ENCODE measurements at places on chromosomes 13 and 19. TPM values are rescaled to one million over a fixed set of nuclear protein-coding genes. Genes with fewer than 3 reads are reported as not detected.

DNA sequence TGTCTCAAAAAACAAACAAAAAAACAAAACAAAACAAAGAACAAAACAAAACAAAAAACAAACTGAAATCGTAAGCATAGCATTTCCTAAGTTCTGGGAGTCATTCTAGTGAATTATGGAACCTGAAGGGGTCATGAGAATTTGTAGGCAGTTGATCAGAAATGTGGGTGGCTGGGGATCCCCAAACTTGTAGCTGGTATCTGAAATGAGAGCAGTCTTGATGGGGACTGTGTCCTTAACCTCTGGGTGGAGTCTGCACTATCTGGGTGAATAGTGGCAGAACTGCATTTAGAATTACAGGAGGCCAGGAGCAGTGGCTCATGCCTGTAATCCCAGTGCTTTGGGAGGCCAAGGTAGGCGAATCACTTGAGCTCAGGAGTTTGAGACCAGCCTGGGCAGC lies 6.1 kb downstream of the CLEC4G start:
- DNase-seq = no peak

DNA sequence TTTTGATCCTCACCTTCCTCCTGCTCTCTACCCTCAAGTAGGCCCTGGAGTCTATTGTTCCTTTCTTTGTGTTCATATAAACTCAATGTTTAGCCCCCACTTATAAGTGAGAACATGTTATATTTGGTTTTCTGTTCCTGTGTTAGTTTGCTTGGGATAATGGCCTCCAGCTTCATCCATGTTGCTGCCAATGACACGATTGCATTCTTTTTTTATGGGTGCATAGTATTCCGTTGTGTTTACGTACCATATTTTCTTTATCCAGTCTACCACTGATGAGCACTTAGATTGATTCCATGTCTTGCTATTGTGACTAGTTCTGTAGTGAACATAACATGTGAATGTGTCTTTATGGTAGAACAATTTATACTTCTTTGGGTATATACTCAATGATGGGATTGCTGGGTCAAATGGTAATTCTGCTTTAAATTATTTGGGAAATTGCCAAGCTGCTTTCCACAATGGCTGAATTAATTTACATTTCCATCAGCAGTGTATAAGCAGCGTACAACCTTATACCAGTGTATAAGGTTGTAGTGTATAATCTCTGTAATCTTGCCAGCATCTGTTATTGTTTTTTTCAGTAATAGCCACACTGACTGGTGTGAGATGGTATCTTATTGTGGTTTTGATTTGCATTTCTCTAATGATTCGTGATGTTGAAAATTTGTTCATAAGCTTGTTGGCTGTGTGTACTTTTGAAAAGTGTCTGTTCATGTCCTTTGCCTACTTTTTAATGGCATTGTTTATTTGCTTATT lies 288.9 kb downstream of the KCNRG start:
- no peak for DNase-seq

- DNase-seq = no peak
Measured at GRCh38 chr13:27535546-27535945, 84.8 kb downstream of the LNX2 start.

DNA sequence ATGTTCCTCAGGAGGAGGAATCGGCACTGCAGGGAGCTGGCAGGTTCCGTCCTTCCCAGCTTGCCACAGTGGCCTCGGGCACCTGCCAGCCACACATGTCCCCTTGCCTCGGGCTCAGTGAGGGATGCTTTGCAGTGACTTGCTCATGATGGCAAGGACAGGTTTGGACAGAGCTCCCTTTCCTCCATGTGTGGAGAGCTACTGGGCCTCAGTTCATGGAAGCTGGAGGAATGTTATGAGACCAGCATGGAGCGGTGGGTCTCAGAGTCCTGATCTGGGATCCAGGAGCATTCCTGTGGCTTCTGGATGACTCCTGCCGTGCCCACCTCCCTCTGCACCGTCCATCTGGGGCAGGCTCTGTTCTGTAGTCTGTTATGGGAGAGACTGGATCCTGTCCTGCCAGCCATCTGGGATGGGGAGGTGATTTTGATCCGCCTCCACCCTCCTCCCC lies 59.2 kb downstream of the SIPA1L3 start:
- DNase-seq = no peak

GRCh38 chr19:7000333-7000732 lies 20.9 kb downstream of the MBD3L2B start:
- no peak for DNase-seq

DNA sequence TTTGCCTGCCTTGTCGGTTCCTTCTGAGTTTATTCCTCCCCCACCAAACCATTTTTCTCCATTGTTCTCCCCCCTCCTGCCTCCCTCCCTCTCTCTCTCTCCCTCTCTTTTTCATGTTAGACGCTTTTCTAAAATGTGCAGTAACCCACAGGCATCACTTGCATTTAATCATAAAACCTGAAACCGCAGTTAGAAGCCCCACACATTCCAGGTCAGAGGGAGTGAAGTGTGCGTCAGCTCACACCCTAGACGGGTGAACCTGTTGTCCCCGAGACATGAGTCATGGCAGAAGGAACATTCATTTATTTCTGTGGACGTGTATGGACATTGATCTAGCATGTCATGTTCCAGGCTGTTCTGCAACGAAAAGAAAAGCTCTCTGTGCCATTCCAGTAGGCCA lies 19.9 kb downstream of the ONECUT3 start:
- no peak for DNase-seq

DNA sequence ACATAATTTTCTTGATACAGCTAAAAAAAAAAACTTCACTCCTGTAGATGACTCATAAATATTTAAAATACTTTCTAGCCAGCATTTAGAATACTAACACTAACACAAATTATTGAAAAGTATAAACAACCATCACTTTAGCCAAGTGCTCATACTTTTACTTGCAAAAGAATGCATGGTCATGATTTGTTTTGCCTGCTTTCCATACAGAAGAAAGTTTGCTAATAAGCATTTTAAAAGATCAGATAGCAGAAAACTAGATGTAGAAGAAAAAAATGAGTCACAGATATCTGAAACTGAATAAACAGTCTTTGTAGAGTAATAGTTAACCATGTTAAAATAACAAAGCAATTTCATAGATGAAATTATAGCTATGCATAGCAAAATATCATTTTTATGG lies 2280.4 kb upstream of the PCDH20 start:
- no peak for DNase-seq

- DNase-seq = peak; percentile 59
Measured at GRCh38 chr13:62387647-62388046, 972.0 kb upstream of the PCDH20 start.

- no peak for DNase-seq
Measured at GRCh38 chr19:31154021-31154420, 195.2 kb downstream of the TSHZ3 start.

GRCh38 chr13:112940236-112940635 lies 28.8 kb upstream of the MCF2L start:
- peak; percentile 75 for DNase-seq

- peak; percentile 31 for DNase-seq
Measured at GRCh38 chr19:45553464-45553863, 31.1 kb downstream of the OPA3 start.

- no peak for DNase-seq
Measured at GRCh38 chr13:50094615-50095293, 79.5 kb downstream of the KCNRG start.

GRCh38 chr13:100387416-100387815 lies 201.2 kb downstream of the GGACT start:
- DNase-seq = no peak

DNA sequence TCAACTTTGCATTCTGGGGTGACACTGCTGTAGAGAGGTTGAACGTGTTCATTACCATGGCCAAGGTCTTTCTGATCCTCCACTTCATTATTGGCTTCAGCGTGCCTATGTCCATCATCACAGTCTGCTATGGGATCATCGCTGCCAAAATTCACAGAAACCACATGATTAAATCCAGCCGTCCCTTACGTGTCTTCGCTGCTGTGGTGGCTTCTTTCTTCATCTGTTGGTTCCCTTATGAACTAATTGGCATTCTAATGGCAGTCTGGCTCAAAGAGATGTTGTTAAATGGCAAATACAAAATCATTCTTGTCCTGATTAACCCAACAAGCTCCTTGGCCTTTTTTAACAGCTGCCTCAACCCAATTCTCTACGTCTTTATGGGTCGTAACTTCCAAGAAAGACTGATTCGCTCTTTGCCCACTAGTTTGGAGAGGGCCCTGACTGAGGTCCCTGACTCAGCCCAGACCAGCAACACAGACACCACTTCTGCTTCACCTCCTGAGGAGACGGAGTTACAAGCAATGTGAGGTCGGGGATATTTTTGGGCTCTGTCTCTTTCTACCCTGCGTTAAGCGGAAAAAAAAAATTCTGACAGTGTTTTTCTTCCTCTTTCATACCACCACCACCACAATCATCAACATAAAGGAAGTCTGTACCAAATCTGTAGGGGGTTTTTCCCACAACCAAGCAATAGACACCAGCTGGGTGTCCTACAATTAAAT lies 29.5 kb downstream of the FPR3 start:
- no peak for DNase-seq

GRCh38 chr13:113001241-113002140 lies 32.5 kb downstream of the MCF2L start:
- DNase-seq = peak; percentile 97

DNA sequence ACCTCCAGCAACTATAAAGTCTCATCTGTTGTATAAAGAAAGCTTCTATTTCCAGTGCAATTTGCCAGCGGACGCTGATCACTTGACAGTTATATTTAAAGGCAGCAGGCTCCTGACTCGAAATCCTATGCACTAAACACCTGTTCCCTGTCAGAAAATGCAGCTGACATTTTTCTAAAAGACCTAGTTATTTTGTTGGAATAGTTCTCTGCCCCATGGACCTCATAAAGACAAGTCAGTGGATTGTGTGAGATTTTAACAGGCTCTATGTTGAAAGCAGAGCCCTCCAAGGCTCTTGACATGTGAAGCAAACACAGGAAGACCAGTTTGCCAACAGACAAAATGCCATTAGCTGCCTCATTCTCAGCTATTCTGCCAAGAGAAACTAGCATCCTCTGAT lies 304.7 kb upstream of the KLF12 start:
- DNase-seq = peak; percentile 38

GRCh38 chr13:35714588-35715377 lies 238.3 kb upstream of the MAB21L1 start:
- DNase-seq = peak; percentile 51

- DNase-seq = peak; percentile 91
Measured at GRCh38 chr13:21124852-21125251, 51.5 kb downstream of the SKA3 start.

DNA sequence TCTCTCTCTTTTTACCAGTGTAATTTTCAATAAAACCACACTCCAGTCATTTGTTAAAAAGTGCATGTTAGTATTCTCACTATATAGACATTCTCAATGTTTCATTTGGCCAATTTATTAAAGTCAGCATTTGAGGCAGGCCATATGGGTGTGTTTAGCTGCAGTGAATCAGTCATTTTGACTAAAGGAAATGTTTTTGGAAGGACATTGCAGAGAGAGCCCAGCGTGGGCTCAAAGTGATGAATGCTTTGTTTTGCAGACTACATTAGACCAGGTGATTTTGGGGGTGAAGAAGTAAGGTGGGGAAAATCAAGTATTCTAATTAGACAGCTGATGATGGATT lies 116.7 kb downstream of the POSTN start:
- no peak for DNase-seq

DNA sequence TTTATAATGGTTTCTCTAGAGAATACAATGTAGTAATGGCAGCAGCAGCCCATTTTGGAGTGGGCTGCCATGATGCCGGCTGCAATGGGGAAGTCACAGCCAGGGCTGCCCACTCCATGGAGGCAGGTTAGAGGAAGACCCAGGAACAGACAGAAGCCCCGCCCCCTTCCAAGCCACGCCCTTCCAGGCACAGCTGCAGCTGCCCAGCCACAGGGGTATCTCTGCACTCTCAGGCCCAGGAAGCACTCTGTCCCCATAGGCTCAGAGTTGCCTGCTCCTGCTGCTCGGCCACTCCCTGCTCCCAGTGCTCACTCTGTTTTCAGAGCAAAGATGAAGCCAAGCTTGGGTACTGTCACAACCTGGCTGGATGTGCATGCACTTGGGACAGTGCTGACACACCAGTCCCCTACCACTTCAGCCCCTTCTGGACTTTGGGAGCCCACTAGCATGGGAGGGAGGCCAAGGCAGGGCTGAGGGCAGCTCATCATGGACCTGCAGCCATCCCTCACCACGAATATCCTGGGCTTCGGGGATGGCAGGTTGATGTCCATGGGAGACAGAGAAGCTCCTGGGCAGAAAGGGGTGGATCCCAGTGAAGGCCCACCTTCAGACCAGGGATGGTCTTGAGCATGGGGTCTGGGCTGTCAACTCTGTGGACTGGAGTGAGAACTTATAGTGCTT lies 1224.2 kb downstream of the SLITRK5 start:
- DNase-seq = no peak

DNA sequence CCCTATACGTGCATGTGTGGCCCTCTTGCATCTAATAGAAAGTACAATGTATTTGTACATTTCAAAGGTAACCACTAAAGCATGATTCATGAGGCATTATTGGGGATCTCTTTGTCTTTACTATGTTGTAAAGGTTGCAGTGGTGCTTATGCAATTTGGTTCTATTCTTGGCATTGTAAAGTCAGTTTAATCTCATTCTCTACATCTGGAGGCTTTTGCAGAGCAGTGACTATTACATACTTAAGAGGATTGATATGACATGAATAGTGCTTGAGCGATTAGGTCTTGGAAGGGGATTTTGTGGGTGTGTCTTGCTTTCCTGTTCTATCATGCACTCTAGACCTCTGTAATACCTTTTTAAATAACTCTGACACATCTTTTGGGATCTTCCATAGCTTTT lies 610.0 kb downstream of the EFNB2 start:
- no peak for DNase-seq

GRCh38 chr19:3761382-3762129 lies at the start of gene APBA3:
TSS of gene APBA3 (minus strand) at chr19:3761692. CDS start at chr19:3760264, 1,428 bp downstream.
- peak; percentile 94 for DNase-seq

GRCh38 chr13:45332831-45333219 lies 8.2 kb downstream of the TPT1 start:
- no peak for DNase-seq

DNA sequence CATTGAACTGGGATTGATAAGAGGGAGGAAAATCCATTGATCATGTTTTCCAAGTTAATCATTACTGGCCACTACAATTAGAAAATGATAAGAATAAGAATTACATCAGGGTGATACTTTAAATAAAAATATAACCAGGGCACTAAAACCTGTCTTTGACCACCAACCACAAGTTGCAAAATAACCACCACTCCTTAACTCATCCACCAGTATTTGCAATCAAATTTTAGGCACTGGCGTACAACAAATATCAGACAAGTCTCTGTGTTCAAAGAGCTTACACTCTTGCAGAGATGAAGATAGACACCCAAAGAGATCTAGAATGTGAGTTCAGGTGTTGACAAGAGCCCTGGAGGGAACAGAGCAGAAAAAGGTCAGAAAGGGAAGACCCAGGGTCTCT lies 514 bp downstream of the CEACAM3 start:
- DNase-seq = no peak

- peak; percentile 86 for DNase-seq
Measured at GRCh38 chr19:50719566-50719965, at the start of gene SHANK1. TSS of gene SHANK1 (minus strand) at chr19:50719802. CDS start at chr19:50716919, 2,883 bp downstream.

Gene ACER1
- not detected for polyA plus RNA-seq

Gene TNNI3
- polyA plus RNA-seq = not detected

Gene CD22
- polyA plus RNA-seq = 6.9 TPM

Gene FUT2
- polyA plus RNA-seq = 3.1 TPM

Gene ZNF91
- 4.2 TPM for polyA plus RNA-seq

Gene CD177
- polyA plus RNA-seq = 0.48 TPM

Gene LRRC25
- 0.83 TPM for polyA plus RNA-seq

Gene ZNF728
- not detected for polyA plus RNA-seq

Gene LGALS7B
- polyA plus RNA-seq = not detected

Gene PCDH9
- polyA plus RNA-seq = 9.9 TPM

Gene GAPDHS
- polyA plus RNA-seq = not detected

All from brain (organoid and tissue), 16 donors.